ENCODE measurements at places on chromosomes 1 and 21.

- DNase-seq, result no peak
Observed at GRCh38 chr21:30329203-30329875, 8.2 kb downstream of the KRTAP27-1 start.

GRCh38 chr1:107141491-107142126 is 770 bp downstream of the NTNG1 start:
- peak; percentile 2 for DNase-seq

DNA sequence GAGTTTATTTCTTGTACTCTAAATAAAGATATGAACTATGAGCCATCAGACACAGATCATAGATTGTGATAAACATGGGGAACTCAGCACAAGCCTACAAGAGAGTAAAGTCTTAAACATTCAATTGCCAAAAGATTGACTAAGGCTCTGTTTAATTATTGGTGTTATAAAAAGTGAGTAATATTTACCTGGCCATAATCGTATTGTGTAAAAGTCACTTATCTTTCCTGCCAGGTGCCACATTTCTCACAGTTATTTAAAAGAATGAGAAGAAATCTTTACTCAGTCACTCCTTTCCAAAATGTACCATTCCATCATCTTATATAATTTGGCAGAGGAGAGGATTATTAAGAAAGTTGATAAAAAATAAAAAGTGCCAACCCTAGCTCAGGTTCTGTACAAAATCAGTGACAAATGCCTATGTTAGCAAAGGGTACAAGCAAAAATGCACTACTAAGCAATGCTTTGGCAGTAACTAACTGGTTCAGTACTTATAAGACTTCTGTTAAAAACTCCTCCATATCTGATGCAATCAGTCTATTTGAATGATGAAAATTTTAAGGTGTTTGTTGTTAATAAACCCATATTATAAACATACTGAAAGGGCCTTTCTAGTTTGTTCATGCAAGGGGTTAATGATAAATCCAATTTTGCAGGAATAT is 5.8 kb upstream of the NR5A2 start:
- no peak for DNase-seq

- DNase-seq, result no peak
Observed at GRCh38 chr1:236023926-236024565, 40.8 kb downstream of the NID1 start.

DNA sequence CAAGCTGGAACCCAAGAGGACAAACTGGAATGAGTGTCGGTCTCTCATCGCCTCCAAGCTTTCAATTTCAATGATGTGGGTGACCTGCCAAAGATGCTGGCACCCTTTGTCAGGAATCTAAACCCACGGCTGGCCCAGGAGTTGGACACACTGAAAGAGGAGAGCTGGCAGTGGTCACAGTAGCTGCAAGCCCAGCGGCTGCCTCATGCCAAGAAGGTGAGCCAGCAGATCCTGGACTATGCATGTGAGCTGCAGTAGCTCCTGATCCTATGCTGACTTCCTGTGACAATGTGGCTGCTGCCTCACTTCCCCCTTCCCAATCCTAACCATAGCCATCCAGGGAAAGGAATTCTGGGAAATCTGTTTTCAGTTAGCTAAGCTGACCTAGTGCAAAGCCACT is 117.0 kb upstream of the VAV3 start:
- DNase-seq, result no peak

- no peak for DNase-seq
Observed at GRCh38 chr1:203225071-203225470, 4.4 kb downstream of the CHIT1 start.

DNA sequence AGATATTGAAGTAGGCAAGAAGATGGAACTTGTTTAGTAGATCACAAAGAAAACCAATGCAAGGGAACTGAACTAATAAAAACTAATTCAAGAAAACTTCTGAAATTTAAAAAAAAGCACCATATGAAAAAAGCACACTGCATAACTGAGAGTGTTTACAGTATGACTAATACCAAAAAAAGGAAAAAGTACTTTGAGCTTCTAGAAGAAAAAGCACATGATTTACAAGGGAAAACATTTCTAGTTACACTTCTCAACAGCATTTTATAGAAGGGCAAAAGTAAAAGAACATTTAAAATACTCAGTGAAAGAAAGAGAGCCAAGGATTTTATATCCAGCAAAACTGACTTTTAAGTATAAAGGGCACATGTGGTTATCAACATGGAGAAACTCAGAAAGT is 233.6 kb downstream of the RPS6KC1 start:
- no peak for DNase-seq
